Left forelimb (tissue), 1 donor: ENCODE measurements at places on chromosomes 5 and 9.

GRCh38 chr5:67493676-67494075 is 297.1 kb upstream of the CD180 start:
- no peak for DNase-seq

DNA sequence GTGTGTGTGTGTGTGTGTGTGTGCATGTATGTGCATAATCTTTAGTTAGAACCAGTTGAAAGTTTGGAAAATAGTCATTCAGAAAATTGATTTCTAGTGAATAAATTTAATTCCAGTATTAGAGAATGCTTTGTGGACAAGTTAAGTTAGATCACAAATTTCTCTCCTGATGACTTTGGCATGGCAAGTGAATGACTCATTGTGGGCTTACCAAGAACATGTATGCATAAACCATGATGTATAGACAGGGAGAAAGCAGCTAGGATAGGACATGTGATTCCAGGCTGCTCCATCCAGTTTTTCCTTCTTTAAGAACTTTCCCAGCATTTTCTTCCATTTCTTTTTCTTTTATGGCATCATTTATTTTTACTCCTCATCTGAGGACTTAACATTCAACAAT is 85.7 kb upstream of the SGCD start:
- no peak for DNase-seq

- DNase-seq: no peak
Measured at GRCh38 chr9:130745829-130746228, 52.2 kb downstream of the EXOSC2 start.

GRCh38 chr9:131539223-131539923 is 6.0 kb upstream of the PRRT1B start:
- DNase-seq: no peak

DNA sequence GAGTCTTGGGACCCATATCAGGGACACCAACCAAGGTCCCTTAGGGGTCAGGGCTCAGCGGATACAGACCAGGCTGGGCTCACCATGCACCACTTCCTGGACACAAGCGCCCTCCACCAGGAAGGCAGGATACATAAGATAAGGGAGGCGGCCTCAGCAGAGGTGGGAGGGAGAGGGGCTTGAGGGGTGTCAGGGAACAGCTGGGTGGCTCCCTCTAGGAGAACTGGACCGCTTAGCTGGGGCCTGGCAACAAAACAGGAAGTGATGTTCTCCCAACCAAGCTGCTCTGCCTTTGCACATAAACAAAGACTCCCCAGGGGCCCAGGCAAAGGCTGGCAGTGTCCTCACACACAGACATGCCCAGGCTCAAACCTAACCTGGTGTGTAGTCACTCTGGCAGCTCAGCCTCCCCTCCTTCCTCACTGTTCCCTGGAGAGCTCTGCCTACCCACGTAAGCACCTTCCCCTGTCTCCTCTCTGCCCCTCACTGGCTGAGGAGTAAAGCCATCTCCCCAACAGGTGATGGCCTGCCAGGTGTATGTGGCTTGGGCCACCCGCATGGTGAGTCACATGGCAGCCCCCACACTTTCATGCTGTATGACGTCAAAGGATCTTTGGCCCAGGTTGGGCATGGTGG is 5.8 kb upstream of the BICD2 start:
- DNase-seq: no peak

GRCh38 chr5:117455236-117456233 is 880.9 kb upstream of the SEMA6A start:
- no peak for DNase-seq

DNA sequence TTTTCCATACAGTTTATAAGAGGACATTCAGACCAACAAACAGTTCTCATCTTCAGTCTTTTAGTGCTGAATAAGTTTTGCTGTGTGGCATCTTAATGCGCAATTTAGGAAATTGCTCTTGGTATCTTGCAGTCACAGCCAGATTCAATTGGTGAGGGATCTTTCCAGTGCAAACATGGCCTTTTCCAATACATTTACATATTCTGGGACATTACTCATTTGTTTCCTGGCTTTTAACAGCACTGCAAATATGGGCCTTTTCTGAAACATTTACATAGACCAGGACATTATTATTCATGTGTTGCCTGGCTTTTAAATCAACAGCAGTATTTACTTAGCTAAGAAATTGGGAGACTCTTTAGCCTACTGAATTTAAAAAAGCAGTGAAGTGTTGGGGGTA is 22.7 kb downstream of the ANKRD33B start:
- DNase-seq: no peak

GRCh38 chr5:27020973-27021372 is 17.4 kb downstream of the CDH9 start:
- no peak for DNase-seq

DNA sequence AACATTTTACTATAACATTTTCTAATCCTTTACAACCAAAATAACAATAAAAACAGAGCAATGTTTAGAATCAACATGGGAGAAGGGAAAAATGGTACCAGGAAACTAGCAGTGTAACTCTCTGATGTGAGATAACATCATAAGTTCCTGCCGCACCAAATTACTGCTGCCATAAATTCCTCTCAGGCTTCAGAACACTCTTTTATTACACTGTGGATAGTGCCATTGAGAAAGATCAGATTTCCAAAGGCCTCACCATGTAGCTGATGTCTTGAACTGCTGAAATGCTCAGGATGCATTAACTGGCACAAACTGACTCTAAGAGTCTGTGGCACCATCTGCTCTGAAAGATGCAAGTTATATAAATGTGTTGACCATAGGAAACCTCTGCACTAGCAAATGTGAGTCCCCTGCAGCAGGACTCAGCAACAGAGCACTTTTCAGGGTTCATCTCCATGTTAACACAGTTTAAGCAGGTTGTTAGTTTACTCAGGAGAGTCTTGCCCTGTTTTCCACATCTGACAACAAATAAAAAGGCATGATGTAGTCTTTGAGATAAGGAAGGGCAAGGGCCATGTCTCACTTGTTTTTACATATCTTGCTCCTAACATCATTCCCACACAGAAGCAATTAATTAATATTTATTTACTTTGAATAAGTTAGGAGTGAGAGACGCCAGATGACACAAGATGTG is 218.1 kb downstream of the CETN3 start:
- no peak for DNase-seq
